Activated T-helper 1 cell treated with Interleukin-2 at 50 U/mL for 16 hours (primary cell): ENCODE measurements at places on chromosomes 2 and 18.

DNA sequence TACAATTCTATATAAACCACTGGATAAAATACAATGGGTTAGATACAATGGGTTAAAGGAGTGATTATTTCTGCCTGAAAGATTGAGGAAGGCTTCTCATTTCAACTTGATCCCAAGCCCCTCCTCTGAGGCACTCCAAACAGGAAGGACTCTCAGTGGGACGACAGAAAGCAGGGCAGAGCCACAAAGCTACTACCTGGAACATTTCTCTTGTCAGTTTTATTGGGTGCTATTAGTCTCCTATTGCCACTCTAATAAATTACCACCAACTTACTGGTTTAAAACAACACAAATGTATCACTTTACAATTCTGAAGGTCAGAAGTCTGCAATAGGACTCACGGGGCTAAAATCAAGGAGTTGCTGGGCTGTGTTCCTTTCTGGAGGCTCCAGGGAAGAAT lies 146.7 kb downstream of the MREG start:
- no peak for DNase-seq

- DNase-seq = no peak
Measured at GRCh38 chr2:64626146-64626809, 27.4 kb downstream of the SERTAD2 start.

GRCh38 chr2:14831458-14831857 lies 198.9 kb downstream of the LRATD1 start:
- no peak for DNase-seq

DNA sequence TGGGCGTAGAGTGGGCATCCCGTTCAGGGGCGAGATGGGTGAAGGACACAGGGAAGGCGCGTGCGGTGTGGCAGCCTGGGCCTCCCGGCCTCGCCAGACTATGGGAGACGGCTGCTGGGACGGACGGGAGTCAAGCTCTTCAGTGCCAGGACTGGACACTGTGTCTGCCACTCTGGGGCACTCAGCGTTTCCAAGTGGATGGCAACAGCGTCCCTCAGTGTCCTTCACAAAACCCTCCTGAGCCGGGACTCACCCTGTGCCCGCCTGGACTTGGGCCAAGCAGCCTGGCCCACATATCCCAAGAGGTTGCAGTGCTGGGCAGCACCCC lies 16.3 kb upstream of the BOK start:
- DNase-seq = no peak

DNA sequence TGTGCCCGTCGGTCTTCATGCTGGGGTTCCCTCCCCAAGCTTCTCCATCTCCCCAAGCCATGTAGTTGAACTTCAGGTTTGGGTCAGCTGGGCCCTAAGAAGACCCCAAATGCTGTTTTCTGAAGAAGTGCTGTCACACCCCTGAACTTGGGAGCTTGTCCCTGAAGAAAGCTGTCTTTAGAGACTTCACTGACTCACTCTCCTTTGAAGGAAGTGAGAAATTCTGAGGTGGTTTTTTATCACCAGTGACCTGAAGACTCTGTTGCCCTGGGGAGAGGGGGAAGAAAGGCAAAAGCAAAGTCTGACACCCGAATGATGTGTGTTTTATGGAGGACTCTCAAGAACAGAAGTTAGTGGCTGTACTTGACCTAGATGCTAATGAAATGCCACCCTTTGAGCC lies 83.6 kb upstream of the BCL2L11 start:
- DNase-seq = no peak

DNA sequence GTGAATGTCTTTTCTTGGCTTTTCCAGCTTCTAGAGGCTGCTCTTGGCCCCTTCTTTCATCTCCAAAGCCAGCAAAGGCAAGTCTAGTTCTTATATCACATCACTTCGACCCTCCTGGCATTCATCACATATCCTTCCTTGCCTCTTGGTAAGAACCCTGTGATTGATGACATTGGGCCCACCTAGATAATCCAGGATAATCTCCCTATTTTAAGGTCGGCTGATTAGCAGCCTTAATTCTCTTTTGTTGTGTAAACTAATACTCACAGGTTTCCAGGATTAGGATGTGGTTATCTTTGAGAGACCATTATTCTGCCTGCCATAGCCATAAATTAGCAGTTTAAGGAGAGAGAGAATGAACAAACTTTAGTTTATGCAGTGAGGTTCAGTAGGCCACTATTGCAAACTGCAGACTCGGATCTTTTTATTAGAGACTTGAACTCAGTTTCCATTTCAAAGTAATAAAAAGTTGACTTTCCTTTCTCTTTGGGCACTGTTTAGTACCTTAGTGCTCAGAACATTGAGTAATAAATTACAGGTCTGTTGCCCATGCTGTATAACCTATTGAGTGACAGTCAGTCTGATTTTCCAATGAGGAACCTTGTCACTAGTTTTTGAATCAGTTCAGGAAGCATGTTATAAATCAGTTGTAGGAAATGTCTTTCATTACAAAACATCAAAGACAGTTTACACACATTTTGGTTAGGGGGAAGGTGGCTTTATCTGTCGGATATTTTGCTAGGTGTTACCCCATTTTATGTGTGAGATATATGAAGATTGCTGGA lies 4.5 kb downstream of the NDUFV2 start:
- no peak for DNase-seq

DNA sequence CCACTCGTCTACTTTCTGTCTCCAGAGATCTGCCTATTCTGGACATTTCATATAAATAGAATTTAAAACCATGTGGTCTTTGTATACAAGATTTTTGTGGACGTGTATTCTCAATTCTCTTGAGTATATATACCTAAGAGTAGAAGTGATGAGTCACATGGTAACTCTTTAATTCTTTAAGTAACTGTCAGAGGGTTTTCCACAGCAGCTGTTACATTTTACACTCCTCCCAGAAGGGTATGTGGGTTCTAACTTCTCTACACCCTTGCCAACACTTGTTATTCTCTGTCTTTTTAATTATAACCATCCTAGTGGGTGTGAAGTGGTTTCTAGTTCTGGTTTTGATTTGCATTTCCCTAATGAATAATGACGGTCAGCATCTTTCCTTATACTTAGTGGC lies 70.9 kb downstream of the MAP3K20 start:
- no peak for DNase-seq

GRCh38 chr2:219314804-219315468 lies 5.7 kb upstream of the PTPRN start:
- no peak for DNase-seq

- no peak for DNase-seq
Measured at GRCh38 chr2:53515435-53516332, 251.9 kb upstream of the CHAC2 start.

DNA sequence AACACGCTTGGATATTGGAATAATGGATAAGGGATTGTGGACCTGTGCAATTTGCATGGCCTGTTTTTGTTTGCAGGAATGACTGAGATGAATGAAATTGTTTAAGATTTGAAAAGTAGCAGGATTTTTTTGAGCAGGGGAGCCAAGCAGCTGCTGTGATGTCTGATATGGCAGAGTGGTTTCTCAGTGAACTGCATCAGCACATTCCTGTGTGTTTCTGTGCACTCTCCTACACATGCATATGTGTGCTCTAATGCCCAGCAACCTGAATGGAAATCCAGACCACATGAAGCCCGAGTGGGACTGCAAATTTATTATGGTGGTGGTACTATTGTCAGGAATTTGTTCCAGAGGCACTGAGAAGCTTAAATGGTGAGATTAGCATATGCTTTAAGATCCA lies 161.7 kb downstream of the PARD3B start:
- no peak for DNase-seq

GRCh38 chr2:45849491-45850283 lies 198.2 kb downstream of the PRKCE start:
- no peak for DNase-seq

DNA sequence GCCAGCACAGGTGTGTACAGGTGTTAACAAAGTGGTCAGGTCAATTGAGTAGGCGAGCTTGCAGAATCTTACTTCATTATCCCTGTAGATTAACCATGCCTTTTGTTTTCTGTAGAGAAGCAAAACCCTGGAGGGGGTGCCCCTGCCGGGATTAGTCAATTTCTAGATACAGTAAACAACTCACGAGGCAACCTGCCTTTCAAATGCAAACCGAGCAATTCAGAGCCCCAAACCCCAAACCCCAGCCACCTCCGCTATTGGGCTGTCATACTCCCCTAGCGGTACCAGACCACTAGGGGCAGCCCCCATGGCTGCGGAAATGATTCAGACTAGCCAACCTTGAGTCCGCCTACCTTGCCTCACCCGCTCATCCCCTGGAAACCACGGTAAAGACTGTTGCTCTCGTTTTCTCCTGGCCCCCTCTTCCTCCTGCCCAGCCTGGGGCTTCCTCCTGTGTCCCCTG lies 61.4 kb upstream of the KIF5C start:
- DNase-seq = peak; percentile 35

- DNase-seq = no peak
Measured at GRCh38 chr2:136182315-136182714, 64.4 kb upstream of the CXCR4 start.

- no peak for DNase-seq
Measured at GRCh38 chr2:46831051-46831868, 84.3 kb downstream of the MCFD2 start.

- DNase-seq = no peak
Measured at GRCh38 chr18:65487569-65487968, 263.2 kb upstream of the CDH7 start.

GRCh38 chr2:10552871-10553245 lies 104.7 kb upstream of the ODC1 start:
- no peak for DNase-seq

DNA sequence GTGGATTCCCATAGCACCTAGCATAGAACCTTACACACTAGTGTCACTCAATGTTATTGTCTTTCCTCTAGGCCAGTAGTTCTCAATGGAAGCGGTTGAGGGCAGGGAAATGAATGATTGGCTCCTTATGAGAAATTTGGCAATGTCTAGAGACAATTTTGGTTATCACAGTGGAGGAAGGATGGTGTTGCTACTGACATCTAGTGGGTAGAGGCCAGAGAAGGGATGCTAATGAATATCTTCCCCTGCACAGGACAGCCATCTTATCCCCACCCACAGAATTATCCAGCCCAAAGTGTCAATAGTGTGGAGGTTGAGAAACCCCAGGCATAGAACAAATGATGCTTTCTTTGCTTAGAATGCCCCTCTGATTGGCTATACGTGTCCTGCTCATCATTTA lies 15.8 kb downstream of the C18orf63 start:
- no peak for DNase-seq

GRCh38 chr2:46216213-46216612 lies 81.0 kb upstream of the EPAS1 start:
- no peak for DNase-seq

- no peak for DNase-seq
Measured at GRCh38 chr2:230787101-230787500, 74.5 kb downstream of the CAB39 start.

GRCh38 chr2:468648-469336 lies 180.9 kb upstream of the ALKAL2 start:
- DNase-seq = no peak

DNA sequence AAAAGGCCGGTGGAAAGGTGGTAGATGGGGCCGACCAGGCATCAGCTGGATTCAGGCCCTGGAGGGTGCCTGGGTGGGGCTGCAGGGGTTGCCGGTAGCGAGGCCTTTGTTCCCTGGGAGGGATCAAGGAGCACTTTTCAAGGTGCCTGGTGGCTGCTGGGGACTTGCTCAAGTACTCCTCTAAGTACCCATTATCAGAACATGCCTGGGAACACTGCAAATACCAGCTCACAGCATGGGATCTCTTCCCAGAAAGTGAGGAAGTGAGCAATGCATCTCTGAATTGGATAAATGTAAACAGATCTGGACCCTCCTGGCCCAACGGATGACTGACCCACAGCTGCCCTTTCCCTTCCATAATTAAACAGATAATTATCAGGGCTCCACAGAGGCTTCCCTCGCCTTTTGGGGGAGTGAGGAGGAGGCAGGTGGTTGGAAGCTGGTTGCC lies 210.5 kb downstream of the SH3RF3 start:
- DNase-seq = no peak

DNA sequence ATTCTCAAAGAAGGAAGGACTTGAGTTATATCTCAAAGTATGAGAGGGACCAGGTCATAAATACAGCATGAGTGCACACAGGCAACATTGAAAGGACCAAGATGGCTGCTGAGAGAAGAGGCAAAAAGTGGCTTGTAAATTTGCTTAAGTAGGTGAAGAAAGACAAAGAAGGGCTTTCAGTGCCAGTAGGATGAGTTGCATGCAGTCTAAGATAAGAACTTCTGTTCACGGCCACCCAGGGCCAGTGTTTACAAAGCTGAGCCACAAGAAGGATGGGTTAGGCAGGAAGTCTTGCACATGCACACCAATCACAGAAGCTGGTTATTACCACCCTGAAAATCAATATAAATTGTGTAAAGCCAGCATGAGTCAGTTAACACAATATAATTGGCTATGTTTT lies 3.1 kb upstream of the ABCB11 start:
- DNase-seq = no peak

DNA sequence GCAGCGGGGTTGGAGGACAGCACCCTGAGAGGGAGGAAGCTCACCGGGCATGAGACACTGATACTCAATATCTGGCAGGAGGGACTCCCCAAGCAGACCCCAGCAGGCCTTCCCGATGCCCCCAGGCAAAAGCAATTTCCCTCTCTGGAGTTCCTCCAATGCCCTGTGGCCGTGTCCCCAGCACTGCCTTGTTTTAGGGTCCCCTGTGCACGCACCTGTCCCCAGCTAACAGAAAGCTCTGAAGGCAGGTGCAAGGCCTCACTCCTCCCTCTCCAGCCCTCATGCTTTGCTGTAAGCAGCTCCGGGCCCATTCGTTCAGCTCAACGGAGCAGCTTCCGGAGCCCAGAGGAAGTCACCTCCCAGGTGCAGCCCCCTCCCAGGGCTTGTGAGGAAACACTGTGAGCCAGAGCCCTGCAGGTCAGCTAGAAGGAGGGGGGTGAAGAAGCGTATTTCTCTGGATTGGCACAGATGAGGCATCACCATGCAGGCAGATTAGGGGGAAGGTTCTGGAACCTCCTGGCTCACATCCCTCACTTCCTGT lies 50.3 kb upstream of the ID2 start:
- no peak for DNase-seq

DNA sequence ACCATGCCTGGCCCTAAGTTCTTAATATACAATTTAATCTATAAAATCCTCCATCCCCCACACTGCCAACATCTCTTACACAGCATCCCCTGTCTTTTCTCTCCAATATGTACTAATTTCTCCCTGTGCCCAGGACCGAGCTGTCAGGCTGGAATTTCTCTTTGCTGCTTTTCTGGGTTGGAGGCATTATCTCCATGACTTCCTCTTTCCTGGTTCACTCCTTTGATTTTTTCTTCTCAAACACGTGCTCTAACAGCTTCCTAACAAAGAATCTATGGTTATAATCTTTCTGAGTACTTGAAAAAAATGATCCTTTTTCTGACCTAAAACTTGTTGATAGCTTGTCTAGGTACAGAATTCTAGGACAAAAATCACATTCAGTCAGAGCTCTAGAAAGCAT lies 112.8 kb downstream of the C1D start:
- DNase-seq = no peak

- no peak for DNase-seq
Measured at GRCh38 chr2:43074052-43074451, 152.4 kb downstream of the ZFP36L2 start.
